ENCODE measurements at places on chromosomes 3 and 15.

DNA sequence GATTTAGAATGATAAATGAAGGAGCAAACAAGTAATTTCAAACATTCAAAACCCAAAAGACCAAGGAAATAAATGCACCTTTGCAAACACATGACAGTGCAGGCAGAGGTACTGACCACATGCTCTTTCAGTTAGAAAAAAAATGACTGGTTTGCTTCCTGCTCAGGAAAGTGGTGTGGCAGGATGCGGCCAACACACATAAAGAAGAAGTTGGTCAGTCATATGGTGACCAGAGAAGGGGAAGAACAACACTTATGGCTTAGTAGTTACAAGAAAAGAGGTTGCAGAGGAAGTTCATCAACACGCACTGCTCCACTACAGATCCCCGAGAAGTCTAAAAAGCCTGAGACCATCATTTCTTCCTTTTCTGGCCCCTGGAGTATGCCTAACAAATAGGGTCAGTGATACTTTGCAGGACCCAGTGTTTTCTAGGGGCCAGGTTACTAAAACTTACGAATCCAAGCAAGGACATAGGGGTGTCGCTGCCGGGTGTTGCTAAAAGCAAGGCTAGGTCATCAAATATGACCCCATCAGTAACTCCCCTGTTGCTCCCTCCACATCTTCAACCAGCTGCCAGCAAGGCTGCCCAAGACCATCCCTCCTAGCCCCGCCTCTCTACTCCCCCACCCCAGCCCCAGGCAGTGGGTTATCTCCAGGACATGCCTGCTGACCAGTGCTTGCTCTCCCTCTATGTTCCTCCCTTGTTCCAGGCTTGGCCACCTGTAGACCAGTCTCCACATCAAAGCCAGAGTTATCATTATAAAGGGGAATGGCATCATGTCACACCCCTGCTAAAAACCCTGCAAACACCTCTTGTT, 11.2 kb downstream of the ATP8B4 start:
- no peak for DNase-seq

GRCh38 chr3:143002083-143002712, 828 bp downstream of the U2SURP start:
- DNase-seq = no peak

DNA sequence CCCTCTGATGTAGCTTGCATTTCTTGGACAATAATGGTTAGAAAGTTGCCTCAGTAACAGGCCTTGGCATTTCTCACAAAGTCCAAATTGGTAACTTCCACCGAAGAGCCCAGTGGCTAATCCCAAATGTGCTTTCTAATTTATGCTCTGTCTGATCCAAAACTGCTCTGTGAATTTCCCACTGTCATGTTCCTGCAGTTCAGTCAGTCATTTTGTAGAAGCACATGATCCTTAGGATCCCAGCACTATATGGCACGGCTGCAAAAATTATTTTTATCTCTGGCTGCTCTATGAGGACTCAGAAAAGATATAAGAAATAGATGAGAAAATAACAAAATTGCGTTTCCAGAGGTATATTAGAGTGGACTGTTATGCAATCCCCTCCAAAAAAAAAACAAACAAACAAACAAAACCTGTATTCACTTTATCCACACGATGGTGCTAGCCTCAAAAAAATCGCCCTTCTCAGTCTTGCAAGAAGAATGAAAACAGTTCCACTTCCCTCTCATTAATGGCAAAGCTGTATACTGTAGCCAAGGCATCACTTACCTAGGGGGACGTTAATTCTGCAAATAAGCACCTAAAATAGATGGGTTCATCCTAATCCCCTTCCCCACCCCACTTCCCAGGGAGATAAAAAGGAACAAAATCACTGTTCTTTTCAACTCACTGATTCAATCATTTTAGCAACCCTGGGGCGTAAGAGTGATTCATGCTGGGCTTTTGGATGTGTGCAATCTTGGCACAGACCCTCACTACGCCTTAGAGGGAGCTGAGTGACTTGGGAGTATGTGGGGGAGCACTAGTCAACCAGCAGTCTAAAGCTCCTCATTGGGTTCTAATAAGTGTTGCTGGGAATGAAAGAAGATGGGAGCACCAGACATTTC, 61.3 kb downstream of the TMCO5A start:
- DNase-seq = no peak

DNA sequence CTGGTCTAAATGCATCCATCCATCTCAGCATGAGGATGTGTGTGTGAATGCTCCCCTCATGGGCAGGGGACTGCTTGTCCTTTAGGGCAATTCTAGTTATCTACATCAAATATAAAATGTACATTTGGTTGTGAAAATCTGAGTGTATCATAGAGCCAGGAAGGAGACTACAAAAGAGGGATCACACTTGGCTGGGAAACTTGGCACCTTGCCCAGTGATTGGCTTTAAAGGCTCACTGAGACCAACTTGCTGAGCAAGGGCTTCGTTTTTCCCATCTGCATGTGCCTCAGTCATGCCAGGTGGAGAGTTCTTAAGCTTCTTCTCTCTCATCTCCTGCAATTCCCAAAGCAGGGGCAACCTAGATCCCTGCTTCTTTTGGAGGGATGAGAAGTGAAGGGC, 5.2 kb downstream of the CAPN3 start:
- DNase-seq = no peak

- no peak for DNase-seq
Measured at GRCh38 chr15:38215707-38216106, 36.9 kb upstream of the SPRED1 start.
